ENCODE measurements at places on chromosomes 13 and 19.
A peak's percentile ranks its signal among the peaks of the same experiment; 100 is the strongest.

DNA sequence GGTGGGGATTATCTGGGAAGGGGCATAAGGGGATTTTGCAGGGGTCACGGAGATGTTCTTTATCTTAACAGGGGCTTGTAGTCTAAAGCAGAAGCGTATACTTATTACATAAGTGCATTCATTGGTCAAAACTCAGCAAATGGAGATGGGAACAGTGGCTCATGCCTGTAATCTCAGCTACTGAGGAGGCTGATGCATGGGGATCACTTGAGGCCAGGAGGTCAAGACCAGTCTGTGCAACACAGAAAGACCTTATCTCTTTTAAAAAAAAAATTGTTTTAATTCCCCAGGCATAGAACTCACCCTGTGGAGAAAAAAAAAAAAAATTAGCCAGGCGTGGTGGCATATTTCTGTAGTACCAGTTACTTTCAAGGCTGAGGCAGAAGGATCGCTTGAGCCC lies 18.9 kb downstream of the FAM187B start:
- no peak for DNase-seq

- DNase-seq, result no peak
These were observed 172.2 kb downstream of the DNAJC15 start for GRCh38 chr13:43195551-43195950.

DNA sequence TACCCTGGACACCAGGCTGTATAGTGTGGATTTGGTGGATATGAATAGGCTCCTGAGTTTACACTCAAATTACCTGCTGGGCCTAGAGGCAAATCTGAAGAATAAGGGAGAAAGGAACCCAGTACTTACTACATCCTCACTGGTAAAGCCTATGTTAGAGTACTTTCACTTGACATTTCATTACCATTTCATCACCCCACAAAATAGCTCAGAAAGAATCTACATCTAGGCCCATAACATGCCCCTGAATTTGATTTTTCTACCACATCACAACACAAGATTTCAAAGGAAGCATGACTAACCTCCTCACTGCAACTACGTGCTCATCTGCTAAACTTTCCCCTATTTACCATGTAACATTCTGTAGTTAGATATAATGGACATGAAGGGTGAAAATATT lies 43.3 kb downstream of the VWA8 start:
- DNase-seq, result no peak

DNA sequence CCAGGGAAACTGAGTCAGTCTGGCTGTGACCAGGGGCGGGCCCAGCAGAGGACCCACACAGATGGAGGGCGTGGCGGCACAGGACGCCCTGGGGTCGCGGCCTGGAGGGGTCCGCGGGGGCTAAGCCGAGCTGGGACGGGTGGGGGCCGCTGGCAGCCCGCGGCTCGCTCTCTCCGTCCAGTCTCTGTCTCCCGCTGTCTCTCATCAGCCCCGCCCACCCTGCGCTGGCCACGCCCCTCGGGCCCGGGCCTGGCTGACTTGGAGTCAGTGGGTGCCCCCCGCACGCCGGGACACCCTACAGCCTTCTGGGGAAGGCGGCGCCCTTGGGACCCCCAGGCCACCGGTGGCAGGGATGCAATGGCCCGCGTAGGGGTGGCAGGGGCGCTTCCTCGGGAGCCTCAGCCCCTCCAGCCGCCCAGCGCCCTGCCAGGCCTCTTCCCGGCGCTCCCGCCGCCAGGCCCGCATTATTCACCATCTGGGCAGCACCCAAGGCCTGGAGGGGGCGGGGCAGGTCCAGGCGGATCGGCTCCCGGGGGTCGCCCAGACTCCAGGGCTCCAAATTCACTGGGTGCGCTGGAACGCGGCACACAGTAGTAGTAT lies at the start of gene TBXA2R:
TSS of gene TBXA2R (minus strand) at position 186 of the 600 bp plus-strand sequence. CDS start 6,241 bp downstream, outside the sequence.
- peak; percentile 90 for DNase-seq

- no peak for DNase-seq
These were observed 3.6 kb upstream of the FAM124A start for GRCh38 chr13:51218626-51219025.

Measured in aorta (tissue), 5 donors.